Activated naive CD4-positive, alpha-beta T cell treated with anti-CD3 and anti-CD28 coated beads, Interleukin-2, amount 10 ng/mL, durations not matched to agents 7 days and 5 days (primary cell): ENCODE measurements at places on chromosomes 12 and 14.
A peak's percentile ranks its signal among the peaks of the same experiment; 100 is the strongest.

DNA sequence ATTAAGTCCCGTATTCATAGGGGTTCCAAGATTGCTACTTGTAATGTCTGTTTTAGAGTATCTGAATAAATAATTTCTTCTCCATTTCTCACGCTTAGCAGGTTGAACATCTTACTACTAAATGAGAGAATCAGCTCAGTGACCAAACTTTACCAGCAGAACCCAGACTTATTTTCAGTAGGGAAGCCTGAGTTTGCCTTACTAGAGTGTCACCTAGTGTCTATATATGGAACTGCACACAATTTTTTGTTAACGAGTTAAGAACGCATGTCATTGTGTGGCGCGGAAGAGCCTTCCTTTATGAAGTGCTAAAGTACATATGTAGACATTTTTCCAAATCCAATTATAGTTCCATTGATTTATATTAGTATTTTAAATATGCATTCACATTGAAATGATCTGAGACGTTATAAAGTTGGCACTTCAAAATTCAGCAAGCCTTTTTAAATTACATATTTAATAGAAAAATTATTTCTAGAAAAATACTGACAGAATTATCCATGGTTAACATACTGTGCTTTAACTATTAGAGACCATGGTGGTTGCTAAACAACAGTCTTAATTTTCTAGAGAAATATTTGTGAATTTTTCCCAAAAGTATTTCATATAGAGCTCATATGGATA is 88.3 kb downstream of the RPS29 start:
- DNase-seq: no peak

GRCh38 chr14:75450381-75451276 is 22.8 kb downstream of the JDP2 start:
- DNase-seq: no peak

GRCh38 chr12:49292729-49293055 is 2.3 kb upstream of the PRPH start:
- DNase-seq: no peak

DNA sequence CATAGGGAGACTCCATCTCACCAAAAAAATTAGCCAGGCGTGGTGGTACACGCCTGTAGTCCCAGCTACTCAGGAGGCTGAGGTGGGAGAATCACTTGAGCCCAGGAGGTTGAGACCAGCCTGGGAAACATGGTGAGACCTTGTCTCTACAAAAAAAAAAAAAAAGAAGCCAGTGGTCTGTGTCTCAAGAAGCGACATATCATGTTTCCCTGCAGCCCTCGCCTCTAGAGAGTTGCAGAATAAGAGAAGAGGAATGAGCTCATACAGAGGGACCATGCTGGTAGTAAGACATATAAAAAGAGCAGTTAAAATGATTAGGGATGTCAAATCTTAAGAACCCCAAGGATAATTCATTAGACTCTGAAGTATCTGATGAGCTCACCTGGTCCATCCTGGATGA is 39.4 kb upstream of the BICDL1 start:
- no peak for DNase-seq

DNA sequence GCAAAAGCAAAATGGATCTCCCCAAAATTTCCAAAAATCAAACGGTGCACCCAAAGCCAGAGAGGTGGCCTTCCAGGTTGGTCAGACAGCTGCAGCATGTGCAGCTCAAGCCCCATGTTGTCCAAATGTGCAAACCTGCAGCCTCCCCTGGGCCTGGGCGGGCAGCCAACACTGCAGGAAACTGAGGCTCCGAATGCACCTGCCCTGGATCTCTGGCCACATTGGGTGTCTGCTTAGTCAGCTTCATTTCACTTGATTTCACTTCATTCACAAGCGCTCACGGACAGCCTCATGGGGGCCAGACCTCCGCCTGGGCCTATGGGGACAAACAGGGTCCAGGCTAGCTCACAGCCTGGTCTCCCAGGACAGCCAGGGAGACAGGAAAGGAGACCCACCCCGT is 59.8 kb downstream of the BCL11B start:
- no peak for DNase-seq

GRCh38 chr14:39218171-39218769 is 15.4 kb upstream of the MIA2 start:
- no peak for DNase-seq

DNA sequence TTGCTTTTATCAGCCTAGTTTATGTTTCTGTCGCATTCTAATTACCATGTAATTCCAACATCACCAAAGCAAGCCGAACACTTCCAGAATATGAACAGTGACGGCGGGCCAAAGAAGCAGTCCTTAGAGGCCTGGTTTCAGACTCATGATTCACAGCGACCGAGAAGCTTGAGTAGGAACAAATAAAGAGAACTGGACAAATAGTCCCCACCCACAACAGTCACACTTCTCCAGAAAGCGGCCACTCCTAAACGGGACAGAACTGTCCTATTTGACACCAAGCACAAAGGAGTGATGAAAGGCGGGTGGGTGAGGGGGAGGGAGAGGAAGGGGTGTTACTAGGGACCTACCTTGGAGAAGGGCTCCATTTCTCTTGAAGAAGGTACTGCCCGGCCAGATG is 136.4 kb downstream of the FOXN3 start:
- DNase-seq: no peak

DNA sequence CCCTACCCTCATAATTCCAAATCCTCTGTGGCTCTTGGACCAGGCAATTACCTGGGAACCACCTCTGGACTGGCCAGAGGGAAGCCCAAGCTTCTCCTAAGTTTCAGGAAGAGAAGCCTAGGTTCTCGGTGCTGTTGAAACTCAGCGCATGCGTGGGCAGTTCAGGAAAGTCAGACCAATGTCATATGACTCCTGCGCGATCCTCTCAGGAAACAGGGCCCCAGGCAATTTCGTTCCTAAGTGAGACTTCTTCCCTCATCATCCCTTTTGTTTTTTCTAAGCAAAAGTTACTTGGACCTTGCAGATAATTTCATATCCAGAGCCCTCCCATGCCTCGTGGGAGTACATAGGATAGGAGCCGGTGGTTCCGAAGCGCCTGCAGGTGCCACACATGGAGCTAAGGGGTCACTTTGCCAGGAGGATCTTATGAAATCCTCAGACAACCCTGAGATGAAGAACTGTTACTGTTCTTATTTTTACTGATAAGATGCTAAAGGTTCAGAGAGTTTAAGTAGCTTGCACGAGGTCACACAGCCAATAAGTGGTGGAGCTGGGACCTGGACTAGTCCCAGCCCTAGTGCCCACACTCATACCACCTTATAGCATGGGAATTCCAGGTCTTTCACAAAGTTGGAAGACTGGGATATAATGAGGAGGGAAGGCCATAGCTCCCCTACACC is 168.2 kb downstream of the ZFP36L1 start:
- DNase-seq: no peak

DNA sequence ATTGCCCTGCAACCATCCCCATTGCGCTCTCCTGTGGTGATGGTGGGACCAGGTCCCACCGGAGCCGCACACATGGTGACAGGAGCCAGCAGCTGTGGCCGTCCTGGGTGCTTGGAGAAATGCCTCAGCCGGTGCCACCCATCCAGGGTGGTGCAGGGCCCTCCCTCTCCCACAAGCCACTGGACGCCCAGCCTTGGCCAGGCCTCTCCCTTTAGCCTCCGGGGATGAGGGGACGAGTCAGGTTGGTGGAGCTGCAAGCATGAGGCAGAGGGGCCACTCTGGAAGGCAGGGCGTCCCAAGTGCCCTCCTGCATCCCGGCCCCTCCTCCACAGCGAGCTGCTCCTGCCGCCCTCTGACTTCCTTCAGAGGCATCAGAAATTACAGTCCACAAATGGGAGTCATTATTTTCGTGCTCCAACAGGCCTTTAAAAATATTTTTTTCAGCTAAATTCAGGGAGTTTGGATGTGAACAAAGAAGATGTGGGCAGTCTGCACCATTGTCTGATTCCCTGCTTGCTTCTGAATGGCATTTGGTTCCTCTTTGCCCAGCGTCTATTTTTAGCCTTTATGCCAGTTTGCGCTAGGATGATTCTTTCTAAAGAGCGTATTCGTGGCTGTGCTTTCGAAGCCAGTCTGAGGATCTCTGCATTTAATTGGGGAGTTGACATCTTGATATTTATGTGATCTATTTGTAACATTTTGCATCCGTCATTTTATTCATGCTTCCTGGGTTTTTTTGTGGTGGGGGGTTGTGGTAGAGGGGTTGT is 189.4 kb downstream of the ADGRD1 start:
- no peak for DNase-seq

DNA sequence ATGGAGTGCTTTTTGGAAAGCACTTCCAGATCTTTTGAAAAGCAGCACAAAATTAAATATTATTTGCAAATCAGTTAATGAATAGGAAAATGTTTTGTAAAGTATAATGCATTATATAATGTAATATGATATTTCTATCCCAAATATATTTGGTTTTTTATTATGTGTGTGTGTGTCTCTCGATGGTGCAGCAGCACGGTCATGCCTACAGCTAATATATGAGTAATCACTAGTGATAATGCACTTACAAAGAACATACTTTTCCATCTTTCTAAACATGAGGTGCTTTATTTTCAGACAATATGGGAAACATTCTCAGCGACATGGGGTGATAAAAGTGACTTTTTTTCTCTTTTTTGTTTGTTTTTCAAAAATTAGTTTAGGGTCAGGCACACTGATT is 1.3 kb upstream of the EEA1 start:
- no peak for DNase-seq

DNA sequence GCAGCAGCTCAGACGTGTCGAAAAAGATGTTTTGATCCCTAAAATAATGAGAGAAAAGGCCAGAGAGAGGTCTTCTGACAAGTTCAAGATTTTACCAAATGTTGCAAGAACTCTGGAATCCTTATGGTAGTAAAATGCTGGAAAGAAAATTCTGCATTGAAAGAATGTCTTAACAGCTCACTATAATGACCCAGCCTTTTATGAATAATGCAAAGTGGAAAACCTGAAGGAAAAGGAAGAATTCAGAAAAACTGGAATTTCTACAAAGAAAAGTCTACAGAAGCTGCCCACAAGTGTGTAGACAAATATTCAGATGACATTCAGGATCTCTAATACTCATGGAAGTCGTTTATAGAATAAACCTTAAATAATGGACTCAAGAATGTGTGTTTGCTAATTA is 1.8 kb upstream of the CCDC88C start:
- no peak for DNase-seq

DNA sequence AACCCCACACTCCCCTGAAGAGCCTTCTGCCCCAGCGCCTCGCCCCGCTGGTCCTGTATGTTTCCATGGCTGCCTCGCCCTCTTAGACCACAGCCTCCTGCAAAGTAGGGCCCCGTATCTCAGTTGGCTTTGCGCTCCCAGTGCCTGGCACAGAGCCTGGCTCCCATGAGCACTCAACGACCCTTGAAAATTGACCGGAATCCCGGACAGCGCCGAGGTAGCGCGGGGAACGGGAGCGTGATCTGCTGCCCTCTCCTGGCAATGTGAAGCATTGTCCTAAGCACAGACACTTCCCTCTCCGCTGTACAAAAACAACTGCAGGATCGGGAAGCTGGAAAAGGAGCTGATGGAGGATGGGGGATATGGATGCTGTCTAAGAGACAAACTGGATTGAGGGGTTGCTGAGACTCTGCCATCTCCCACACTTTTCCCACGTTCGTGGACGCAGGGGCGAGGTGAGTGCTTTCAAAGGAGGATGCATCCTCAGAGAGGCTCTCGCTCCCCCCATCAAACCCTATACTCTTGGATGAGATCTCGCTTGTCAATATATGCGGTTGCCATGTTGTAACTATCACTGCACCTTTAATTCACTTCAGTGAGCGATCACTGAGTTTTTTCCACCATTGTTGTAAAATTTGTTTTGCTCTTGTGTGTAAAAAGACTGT is 10.7 kb upstream of the FKBP4 start:
- DNase-seq: peak; percentile 65

DNA sequence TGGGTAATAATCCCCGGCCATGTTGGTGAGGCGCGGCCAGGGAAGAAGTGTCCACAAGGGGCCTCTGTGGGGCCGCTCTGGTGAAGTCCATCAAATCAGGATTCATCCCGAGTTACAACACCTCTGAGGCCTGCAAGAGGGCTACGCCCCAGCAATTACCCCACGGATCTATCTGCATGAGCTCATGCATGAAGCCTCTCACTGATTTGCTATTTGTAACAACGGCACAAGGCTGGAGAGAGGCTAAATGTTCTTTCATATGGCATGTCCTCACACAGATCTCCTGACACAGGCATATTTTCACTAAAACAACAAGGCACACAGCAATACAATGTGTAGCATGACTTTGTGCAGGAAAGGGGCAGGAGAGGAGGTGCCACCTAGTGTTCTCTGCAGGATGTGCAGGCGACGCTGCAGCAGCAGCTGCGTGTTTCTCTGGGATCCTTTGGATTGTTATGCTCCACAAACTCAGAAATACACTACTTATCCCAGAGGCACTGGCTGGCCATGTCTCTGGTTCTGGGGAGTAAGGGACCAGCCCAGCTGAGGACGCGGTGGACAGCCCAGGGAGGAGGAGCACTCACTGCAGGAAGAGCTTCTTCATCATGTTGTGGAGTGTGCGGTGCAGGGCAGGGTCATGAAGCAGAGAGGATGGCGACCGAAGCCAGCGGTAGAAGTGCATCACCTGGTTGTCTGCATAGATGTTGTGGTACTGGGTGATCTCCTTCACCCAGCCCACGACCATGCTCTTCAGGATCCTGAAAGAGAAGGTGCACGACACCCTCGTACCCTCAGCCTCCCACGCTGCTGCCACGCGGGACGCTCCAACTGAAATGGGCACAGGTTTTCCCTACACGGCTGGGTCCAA is 20.2 kb downstream of the P2RX2 start:
- DNase-seq: peak; percentile 38

DNA sequence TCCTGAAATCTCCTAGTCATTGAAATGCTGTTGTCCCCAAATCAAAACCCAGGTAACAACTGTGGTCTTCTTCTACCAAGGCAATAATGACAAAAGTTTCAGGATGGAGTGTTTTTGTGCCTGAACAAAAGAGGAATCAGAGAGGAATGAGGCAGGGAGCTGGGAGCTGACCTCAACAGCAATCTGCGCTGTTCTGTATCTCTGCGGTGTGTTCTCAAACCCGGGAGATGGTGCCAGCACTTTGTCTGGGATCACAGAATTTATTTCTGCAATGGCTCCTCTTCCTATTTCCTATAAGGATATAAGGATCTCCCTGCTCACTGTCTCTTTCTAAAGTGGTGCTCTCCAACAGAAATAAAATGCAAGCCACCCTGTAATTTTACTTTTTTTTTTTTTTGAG is 449 bp upstream of the GLT8D2 start:
- no peak for DNase-seq

- no peak for DNase-seq
Observed at GRCh38 chr12:40002178-40003169, 103.4 kb downstream of the SLC2A13 start.

GRCh38 chr12:107386569-107386968 is 293.2 kb upstream of the CRY1 start:
- no peak for DNase-seq

GRCh38 chr12:25045869-25046268 is 97.0 kb upstream of the BCAT1 start:
- DNase-seq: no peak

DNA sequence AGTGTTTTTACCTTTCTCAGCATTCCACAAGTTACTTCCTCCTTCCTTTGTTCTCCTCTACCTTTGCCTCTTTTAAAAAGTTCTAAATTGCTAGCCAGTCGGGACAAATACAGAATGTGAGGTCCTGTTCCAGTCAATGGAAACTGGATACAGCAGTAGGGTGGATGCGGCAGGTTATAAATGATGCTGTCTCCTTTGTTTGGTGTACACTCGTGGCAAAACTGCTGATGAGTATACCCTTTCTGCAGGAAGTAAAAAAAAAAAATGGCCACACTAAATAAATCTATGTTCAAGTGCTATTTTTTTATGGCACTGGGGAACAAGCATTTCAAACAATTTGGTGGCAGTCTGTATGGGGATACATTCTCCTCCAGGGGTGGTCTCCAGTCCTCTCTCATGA is 27.5 kb downstream of the KLRK1 start:
- no peak for DNase-seq

- no peak for DNase-seq
Observed at GRCh38 chr12:9390761-9391160, 182.6 kb upstream of the PZP start.
